Stimulated activated CD8-positive, alpha-beta memory T cell treated with anti-CD3 and anti-CD28 coated beads, Interleukin-7, amount 100 ng/mL, for 48 hours (primary cell): ENCODE measurements at places on chromosomes 11 and 22.

GRCh38 chr11:95501761-95502266 lies 270.8 kb upstream of the SESN3 start:
- DNase-seq, result no peak

DNA sequence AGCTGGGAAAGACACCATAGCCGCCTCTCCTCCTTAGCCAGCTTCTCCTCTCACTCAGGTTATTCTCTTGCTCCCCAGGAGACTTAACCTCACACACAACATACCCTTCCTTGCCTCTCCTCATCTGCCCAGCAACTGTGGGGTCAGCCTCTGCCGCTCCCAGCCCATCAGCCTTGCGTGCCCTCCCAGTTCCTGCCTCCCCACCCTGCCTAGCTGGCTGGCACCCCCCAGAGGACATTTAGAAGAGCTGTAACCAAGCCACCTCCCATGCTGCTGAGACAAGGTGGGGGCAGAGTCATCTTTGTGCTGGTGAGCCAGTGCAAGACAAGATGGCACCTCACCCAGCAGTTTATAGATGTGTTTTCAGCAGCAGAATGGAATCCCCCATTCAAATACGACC lies 38.2 kb downstream of the TOM1 start:
- DNase-seq, result no peak

- no peak for DNase-seq
Observed at GRCh38 chr11:120929664-120930154, 94.2 kb upstream of the TBCEL start.

- no peak for DNase-seq
Observed at GRCh38 chr22:20254975-20255946, 12.9 kb downstream of the RTN4R start.

GRCh38 chr11:61010466-61011228 lies 39.2 kb downstream of the CD6 start:
- DNase-seq, result no peak

GRCh38 chr11:2270322-2271076 lies at the start of gene ASCL2:
ASCL2 (minus strand) TSS chr11:2270588; CDS start chr11:2270332, 256 bp downstream.
- DNase-seq, result no peak

- no peak for DNase-seq
Observed at GRCh38 chr22:44545773-44546172, 47.7 kb upstream of the RTL6 start.

- no peak for DNase-seq
Observed at GRCh38 chr11:64455456-64456261, 96.7 kb downstream of the RPS6KA4 start.

DNA sequence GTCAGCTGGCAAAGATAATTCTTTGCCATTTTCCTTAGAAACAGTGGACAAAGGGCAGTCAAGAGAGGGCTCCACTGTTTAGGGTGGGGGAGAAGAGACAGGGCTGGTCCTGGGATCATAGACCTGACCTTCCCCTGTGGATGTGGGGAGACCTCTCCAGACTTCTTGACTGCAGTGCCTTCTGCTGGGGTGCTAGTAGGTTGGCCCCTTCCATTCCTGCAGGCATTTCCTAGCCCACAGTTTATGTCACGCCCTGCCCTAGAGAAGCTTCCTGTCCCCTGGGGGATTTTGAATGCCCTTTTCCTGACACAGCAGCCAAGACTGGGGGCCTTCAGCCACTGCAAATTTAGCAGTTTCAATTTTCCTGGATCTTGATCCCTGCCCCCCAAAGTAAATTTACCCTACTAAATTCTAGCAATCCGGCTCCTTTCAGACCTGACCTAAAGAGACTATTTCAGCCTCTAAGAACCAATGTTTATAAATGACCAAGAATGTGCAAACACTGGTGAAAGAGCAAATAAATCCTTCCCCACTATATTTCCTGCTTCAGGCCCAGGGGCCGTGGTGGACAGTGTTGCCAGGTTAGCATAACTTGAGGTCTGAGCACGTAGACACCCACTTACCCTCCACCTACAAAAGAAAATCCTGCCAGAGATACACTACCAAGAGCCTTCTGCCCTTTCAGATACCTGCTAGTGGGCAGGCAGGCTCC lies 58.4 kb downstream of the PPFIBP2 start:
- no peak for DNase-seq

GRCh38 chr11:30741039-30741550 lies 154.9 kb upstream of the MPPED2 start:
- no peak for DNase-seq

GRCh38 chr11:12163181-12163941 lies 53.0 kb downstream of the MICAL2 start:
- no peak for DNase-seq

- peak; percentile 77 for DNase-seq
Observed at GRCh38 chr11:117985953-117986887, at the start of gene IL10RA. IL10RA (plus strand) TSS chr11:117986394; CDS start chr11:117986468, 74 bp downstream.
